ENCODE measurements at places on chromosomes 6 and 20.

DNA sequence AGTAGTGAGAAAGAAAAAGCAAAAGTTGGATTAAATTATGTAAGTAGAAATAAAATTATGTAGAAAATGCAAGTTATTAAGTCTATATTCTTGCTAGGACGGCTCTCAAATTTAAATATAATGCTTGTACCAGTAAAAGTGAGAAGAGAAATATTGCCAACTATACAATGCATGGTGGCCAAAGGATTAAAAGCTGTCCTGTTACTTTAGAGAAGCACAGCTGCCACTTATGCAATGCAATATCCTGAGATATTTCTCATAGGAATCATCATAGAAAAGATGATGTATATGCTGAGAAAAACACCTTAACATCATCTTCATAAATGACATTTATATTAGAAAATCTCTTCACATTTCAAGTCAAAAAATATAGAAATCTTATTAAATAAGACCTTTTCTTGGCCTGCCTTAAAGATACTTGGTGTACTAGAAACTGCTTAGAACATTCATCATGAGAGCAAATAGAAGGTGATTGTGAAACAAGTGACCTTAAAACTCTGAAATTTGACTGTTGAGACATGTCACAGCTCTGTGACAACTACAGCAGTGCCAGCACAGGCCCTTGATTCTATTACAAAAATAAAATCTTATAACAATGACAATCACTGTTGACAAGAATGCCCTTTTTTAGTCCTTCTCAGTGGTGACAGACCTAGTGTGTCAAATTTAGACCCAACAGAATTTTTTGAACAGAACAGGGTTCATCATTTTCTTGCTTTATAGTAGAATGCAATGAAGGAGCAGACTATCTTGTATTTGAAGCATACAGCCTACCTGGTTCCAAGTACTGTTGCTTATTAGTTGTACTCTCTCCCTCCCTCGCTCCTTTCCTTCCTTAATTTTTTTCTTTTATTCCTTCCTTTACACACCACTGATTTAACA, 173.1 kb downstream of the CLVS2 start:
- DNase-seq = no peak

DNA sequence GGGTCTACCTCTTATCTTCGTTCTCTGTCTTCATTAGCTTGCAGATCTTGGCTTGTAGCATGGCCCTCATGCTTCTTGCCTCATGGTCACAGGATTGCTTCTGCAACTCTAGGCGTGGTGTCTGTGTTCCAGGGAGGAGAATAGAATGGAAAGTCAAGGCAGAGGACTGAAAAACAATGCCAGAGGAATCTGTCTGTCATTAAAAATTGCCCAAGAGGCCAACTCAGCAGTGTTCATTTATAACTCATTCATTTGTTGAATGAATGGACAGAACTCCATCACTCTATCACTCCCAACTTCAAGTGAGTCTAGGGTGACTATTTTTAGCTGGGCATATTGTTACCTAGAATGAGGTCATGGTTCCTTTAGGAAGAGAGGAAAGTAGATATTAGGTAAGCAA, 179.6 kb downstream of the UST start:
- no peak for DNase-seq

DNA sequence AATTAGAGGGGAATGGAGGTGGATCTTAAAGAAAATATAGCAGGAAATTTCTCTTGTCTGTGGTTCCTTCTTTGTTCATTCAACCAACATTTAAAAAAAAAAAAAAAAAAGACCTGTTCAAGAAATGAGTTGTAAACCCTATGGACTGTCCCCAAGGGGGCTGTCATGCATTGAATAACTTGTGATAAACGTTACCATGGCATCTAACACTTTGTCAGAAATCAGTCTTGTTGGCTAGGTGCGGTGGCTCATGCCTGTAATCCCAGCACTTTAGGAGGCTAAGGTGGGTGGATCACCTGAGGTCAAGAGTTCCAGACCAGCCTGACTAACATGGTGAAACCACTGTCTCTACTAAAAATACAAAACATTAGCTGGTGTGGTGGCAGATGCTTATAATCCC, 381.7 kb downstream of the BCKDHB start:
- DNase-seq = no peak

DNA sequence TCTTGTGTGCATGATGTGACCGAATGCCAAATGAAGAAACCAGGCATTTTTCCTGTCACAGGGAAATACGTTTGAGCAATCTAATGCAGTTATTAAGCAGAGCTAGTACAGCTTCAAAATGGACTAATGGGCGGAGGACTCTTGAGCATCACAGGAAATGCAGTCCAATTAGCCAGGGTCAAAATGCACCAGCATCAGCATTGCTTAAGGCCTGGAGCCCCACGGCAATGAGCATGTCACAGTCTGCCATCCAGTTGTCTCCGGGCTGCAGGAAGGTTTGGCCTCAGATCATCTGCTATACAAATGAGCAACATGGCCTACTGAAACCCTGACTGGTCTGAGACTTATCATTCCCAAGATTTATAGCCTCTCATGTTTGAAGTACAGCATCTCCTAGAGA, 652.1 kb upstream of the SLC35B3 start:
- DNase-seq = no peak

DNA sequence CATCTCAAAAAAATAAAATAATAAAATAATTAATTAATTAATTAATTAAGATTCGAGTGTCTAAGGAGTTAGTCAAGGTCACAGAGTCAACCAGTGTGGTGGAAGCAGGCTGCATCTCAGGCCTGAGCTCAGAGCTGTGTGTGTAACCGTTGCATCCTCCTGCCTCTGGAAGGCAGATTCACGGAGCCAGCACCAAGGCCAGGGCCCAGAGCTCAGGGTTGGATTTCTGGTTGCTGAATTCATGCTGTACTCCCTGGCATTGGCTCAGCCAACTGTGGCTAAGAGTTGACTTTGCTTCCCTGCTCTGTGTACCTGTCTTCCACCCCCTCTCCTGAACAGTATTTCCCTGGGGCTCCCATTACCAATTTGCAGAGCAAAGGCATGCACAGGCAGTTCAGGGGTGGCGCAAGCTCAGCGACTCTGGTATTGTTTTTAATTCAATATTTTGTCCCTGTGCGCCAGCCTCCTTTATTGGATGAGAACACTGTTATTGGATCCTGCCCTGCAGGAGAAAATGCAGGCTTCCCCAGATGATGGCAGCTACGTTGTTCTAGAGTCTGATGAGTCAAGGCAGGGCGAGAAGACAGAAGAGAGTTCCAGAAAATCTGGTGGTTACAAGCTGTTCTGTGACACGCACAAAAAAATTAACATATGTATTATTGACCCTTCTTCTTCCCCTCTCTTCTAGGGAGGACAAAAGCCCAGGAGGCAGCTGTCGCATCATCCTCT, 12.3 kb upstream of the CTNNBL1 start:
- no peak for DNase-seq

DNA sequence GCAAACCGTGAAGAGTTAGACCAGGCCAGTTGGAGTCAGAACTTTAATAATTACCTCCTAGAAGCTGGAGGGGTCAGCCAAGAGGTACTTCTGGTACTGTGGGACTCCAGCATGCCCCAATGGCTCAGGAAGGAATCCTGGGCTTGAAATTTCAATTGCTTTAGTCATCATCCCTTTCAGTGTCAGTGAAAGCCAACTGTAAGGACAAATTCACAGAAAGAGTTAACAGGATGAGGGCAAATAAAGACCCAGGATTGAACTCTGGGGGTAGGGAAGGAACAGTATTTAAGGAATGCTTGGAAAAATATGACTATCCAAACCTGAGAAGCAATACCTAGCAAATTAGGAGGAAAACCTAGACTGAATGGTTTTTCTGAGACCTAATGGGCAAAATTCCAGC, 735.1 kb upstream of the MARCKS start:
- DNase-seq = peak; percentile 76

DNA sequence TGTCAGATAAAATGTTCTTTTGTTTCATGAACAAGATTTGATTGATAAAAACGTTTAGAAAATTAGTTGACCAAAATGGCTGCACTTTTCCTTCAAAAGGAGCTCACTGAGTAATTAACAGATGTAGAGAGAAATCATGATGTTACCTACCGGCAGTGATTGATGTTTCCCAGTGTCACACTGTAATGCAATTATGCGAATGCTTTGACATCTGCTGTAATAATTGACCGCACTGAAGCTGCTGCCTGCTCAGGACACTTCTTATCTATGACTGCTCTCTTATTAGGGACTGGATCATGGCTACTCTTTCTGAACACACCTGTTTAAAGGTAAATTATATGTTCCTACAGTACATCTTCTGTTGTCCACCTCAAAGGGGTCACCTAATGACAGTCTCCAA, 94.6 kb downstream of the GPR63 start:
- DNase-seq = no peak

- no peak for DNase-seq
Observed at GRCh38 chr6:43510827-43511163, 649 bp upstream of the LRRC73 start.

DNA sequence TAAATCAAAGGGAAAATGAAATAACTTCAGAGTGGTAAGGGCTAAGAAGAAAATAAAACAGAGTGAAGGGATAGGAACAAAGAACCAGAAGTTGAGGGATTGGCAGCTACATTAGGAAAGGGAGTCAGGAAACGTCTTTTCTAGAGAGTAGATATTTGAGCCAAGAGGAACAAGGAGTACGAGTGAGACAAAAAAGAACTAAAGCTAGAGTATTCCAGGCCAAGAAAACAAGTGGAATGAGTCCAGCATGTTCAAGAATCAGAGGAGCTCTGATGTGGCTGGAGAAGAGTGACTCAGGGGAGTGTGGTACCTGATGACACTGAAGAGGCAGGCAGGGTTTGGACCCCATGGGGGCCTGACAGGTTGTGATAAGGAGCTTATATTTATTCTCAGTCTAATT, 66.3 kb downstream of the CEP162 start:
- no peak for DNase-seq

DNA sequence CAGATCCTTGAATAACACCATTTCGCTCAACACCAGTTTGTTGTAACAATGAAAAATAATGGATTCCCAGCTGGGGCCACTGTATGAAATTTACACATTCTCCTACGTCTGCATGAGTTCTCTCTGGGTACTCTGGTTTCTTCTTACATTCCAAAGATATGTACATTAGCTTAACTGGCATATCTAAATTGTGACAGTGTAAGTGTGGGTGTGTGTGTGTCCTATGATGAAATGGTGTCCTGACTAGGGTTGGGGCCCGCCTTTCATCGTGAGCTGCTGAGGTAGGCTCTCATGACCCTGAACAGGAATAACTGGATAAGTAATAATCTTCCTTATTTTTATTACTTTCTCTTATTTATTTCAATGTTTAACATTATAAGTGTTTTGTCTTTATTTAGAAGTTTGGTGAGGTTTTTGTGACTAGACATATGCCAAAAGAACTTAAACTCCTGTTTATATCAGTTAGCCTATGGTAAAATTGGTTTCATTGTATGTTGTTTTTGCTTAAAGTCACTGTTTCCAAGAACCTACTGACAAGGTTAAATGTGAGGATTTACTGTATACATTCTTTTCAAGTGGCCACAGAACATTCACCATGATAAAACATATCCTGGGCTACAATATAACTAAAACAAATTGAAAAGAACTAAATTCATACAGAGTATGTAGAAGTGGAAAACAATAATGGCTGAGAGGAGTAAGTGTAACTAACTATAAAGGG, 42.4 kb downstream of the RBL1 start:
- peak; percentile 10 for DNase-seq

DNA sequence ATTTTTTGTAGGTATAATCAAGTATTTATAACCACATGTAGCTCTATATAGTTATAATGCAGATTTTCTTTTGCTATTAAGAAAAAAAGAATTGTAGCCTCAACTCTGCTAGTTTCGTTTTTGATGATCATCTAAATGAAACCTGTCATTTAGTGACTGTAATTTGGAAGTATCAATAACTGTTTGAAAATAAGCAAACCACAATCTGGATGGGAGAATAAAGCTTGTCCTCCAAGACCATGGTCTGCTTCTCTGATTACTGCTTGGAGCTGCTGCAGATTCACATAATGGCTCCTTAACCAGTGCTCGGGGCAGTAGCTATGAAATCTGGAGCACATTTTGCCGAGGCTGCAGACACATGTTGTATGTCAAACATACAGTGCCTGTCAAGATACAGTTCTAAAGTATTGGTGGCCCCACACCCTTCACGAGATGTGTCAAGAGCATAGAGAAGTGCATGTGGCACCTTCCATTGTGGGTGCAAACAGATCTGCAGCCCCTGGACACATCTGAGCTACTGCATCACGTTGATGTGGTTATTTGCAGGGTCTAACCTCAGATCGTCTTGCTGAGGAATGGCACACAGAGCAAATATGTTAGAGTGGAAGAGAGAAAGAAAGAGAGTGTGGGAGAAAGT, 255.7 kb upstream of the SUPT3H start:
- no peak for DNase-seq

DNA sequence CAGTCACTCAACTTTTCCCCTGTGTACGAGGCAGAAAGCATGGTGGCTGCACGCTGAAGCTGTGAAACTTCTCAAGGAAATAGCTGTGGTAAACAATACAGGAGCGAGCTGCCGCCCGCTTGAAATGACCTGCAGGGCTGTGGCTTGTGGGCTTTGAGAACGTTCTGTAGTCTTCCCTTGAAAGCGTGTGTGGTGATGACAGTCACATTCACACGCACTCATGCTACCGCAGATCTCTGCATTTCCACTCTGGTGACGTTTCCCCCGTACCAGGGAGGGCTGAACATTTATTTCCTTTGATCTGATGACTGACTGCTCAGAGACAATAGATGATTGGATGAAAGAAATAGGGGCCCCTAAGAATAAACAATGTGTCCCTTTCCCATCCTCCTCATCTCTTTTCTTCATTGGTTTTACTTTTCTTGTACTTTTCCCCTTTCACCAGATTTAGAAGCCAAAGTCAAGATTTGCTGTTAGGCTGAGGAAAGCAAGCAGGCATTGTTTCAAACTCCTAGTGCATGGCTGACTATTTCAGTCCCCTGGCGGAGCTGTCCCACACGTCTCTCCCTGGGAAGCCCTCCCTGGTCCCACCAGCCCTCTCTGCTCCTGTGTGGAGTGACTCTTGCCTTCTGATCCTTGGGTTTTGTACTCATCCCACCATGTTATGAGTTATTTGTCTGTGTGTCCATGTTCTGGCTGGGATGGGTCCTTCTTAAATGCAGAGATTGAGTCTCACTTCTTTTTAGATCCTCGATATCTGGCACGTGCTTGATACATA, 3.9 kb downstream of the SYTL3 start:
- no peak for DNase-seq

DNA sequence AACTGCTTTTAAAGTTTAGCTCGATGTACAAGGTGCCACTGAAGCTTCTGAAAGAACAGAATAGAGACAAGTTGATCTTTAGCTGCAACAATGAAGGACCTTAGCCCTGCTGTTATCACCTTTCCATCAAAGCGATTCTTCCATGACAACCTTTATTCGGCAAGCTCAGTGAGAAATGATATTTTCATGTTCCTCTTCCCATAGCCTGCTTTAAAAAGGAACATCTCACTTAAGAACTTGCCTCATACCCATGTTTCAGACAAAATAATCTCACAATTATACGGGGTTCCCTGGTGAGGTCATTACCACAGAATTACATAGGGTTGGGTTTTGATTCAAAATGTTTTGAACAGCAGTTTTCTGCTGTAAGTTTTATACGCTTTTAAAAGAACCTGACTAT, 264.2 kb downstream of the THBS2 start:
- DNase-seq = no peak

- no peak for DNase-seq
Observed at GRCh38 chr6:71446057-71446456, 157.4 kb downstream of the OGFRL1 start.

GRCh38 chr20:35698298-35699126, 640 bp downstream of the NFS1 start:
- DNase-seq = no peak

GRCh38 chr20:61661583-61661982, 404.1 kb downstream of the TAF4 start:
- no peak for DNase-seq

GRCh38 chr6:134424798-134425170, 106.9 kb upstream of the SGK1 start:
- DNase-seq = no peak

Data from AG04449 (cell line).